AG09319 (cell line): ENCODE measurements at places on chromosomes 5 and 9.

GRCh38 chr5:3381206-3381825 lies 214.3 kb upstream of the IRX1 start:
- no peak for DNase-seq

GRCh38 chr9:137421838-137422603 lies 941 bp downstream of the EXD3 start:
- no peak for DNase-seq

- DNase-seq: peak; percentile 46
Measured at GRCh38 chr5:143213231-143213850, 190.1 kb downstream of the NR3C1 start.

GRCh38 chr5:39616131-39616530 lies 191.4 kb upstream of the DAB2 start:
- no peak for DNase-seq

DNA sequence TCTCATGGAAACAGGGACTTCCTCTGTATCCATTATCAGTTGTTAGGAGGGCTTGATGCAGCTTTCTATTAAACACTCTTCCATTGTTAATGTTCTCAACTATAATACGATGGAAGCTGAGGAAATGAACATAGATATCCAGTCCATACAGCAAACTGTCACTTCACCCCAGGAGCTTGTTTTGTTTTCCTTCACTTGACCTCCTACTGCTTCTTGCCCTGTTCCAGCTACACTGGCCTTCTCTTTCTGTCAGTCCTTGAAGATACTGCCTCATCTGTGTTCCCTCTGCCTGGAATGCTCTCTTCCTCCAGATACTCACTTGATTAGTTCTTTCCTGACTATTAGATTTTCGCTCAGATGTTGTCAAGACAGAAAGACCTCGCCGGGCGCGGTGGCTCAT lies 17.1 kb downstream of the CTNNA1 start:
- no peak for DNase-seq

DNA sequence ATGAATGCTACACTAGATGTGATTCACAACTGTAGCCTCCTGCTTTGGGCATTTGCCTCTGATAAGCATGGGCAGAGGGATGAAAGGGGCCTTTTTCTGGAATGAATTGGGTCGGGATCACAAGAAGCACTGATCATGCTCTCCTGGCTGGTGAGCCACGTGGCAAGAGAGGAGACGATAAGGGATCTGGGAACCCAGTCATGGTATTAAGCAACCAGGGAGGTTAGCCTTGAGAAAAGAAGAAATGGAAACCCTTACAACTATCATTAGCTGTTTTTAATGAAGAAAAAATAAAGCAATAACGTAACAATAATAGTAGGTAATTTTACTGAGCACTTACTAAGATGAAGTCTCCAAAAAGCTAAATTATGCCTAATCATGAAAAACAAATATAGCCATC lies 50.0 kb upstream of the RAI14 start:
- no peak for DNase-seq

DNA sequence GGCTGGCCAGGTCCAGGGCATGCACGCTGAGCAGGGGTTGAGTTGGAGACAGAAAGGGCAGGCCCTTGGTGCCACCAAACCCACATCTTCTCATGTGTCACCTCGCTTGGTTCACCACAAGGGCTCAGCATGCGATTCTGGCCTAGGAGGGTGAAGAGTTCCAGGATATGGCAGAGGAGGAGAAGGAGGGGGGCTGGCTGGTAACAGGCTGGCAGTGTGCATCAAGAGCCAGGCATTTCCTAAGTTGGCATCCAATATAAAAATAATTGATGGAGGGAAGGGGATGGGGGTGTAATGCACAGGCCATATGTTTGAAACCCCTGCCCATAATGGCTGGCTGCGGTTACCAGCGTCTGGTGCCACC lies 255.6 kb downstream of the NFIB start:
- DNase-seq: no peak

- DNase-seq: no peak
Measured at GRCh38 chr5:180609386-180609785, 18.1 kb upstream of the SCGB3A1 start.

- DNase-seq: peak; percentile 3
Measured at GRCh38 chr5:62386824-62387223, 16.9 kb downstream of the DIMT1 start.

DNA sequence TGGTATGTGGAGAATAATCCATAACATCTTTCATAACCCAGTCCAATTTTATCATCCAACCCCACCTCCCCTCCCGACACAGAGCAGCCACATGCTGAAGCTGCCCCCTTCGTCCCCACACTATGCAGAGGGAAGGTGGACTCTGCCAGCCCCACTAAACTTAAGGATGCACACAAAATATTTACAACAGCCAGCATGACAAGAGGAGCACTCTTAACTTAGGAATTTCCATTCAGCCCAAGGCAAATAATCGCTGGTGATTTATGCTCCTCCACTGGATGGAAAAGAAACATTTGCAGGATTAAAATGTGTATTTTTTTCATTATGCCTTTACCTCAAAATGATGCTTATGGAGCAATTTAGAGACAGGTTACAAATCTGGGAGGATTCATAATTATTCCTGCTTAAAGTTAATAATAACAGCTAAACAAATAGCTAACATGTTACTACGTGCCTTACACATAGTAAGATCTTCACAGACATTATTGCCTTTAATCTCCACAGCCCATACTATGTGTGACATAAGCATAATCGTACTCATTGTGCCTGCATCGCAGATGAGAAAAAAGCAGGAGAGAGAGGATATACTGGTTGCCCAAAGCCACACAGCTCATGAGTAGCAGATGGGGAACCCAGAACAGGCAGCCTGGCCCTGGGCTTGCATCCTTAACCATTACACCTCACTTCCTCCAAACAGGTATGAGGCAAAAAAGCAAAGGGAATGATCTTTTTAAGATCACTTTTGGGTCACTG lies 92.6 kb downstream of the GLIS3 start:
- no peak for DNase-seq

DNA sequence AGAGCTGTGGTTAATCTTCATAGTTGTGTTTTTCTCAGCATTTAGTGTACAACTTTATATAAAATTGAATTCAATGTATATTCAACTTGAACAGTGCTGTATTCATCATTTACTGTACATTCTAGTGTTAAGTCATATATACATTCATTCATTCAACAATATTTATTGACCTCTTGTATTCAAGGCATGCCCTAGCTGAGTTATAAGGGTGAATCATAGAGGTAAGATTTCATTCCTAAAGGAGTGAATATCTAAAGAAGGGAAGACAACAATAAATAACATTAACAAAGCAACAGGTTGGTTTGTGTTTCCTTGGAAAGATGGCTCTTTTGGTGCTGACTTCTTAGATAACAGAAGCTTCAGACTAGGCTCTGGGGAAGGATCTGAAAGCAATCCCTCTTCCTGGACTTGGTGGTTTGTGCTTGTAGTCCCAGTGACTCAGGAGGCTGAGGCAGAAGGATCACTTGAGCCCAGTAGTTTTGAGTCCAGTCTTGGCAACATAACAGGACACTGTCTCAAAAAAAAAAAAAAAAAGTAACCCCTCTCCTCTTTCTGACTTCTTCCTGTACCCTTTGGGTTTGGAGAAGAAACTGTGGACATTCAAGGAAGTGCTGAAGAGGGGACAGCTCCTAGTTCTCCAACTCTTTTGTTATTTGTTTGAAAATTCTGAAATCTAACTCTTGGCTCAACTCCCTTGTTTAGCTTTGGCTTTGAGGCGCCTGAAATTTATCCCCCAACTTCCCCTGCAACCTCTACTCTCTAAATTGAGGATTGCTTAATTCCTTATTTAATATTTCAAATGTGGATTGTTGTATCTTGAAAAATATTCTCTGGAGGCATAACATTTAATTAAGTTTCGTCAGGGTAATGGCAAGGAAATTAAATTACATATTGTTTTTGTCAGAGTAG lies 80.2 kb downstream of the OSTF1 start:
- DNase-seq: peak; percentile 19

- no peak for DNase-seq
Measured at GRCh38 chr5:37576552-37576951, 197.4 kb downstream of the WDR70 start.

GRCh38 chr9:113513536-113513935 lies 50.0 kb downstream of the RGS3 start:
- DNase-seq: no peak

DNA sequence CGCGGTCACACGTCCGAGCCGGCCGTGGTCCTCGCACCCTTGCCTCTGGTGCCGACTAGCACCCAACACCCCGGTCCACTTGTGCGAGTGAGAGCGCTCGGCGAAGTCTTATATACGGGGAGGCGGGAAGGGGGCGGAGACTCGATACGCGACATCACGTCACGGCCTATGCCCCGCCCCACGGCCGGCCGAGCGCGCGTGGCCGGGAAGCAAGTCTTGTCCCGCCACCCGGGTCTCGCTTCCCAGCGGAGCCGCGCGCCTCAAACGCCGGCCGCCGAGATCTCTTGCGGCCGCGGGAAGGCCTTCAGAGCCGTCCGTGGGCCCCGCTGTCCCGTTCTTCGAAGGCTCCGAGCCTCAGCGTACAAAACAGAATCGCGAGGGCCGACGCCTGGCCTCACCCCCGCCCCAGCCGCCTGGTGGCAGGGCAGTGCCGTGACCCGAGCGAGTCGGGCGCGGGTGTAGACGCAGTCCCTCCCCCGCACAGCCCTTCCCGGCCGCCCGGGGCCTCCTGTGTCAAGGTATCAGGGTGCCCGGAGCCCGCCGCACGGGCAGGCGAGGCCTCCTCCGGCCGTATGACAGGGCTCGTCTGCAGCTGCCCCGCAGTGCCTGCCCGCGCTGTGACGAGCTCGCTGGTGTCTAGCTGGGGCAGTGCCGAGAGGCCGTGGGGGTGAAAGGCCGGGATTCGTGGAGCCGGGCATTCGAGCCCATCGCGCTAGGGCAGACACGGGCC lies at the start of gene PLK2:
Gene PLK2 (minus strand): TSS at position 85 of the 730 bp plus-strand sequence. CDS start 127 bp downstream, outside the sequence.
- peak; percentile 91 for DNase-seq
